Sciatic nerve (tissue), 2 donors: ENCODE measurements at places on chromosomes 2 and 18.

DNA sequence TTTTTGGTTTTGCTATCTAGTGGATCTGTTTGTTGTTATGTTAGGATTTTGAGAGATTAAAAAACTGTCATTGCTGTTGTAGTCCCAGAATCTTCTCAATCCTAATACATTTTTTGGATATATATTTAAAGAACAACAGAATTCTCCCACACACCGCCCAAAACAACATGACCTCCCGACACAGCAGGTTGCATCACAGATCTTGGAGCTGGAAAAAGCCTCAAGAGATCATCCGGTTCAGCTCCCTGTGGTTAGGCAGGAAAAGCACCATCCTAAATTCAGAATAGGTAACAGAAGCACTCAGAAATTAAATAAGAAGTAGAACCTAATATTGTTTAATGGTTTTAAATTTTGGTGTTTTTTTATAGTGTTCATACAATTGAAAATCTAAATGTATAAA lies 251.4 kb upstream of the STON1 start:
- DNase-seq = no peak

DNA sequence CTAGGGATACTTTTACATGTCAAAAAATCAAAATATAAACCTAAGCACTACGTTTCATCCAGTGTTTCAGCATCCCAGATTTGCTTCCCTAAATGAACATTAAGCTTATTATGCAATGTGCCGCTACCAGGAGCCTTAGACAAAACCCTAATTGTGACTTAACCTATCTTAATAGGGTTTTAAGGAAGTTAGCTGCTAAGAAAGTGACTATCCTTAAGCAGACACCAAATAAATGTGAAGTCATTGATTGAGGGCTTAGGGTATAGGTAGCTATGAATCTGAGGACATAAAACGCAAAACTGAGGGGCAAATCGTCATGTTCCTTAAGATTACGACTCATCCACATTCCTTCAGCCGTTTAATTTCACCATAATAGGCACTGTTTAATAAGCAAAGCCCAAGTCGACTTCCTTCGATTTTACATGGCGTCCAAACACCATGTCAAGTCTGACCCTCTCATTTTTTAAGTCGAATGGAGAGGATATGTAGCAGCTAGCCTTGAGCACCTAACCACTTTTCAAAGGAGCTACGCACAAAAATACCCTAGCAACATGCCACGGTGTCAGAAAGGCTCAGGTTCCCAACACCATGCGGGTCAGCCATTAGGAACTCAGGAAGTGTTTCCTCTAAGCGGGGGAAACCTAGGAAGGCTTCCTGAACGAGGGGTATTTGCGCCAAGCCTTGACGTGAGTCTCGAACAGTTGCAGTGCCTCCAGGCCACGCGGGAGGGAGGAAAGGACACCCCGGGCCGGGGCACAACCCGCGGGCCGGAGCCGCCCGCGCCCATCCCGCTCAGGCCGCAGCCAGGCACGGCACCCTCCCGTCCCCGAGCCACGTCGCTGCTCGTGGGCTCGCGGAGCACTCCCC lies 1.0 kb downstream of the HDLBP start:
- DNase-seq = no peak

GRCh38 chr18:2150566-2150965 lies 420.7 kb downstream of the METTL4 start:
- no peak for DNase-seq

DNA sequence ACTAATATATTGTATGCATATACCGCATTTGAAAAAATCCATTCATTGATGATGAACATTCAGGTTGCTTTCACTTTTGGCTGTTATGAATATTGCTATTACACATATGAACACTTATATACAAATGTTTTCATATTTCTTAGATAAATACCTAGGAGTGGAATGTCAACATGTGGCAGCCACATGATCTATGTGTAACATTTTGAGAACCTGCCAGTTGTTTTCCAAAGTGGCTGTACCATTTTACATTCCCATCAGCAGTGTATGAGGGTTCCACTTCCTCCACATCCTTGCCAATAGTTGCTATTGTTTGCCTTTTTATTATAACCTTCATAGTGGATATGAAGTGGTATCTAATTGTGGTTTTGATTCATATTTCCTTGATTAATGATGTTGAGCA lies 40.5 kb downstream of the CCDC85A start:
- no peak for DNase-seq

GRCh38 chr2:47257946-47258348 lies 102.8 kb upstream of the STPG4 start:
- DNase-seq = no peak

DNA sequence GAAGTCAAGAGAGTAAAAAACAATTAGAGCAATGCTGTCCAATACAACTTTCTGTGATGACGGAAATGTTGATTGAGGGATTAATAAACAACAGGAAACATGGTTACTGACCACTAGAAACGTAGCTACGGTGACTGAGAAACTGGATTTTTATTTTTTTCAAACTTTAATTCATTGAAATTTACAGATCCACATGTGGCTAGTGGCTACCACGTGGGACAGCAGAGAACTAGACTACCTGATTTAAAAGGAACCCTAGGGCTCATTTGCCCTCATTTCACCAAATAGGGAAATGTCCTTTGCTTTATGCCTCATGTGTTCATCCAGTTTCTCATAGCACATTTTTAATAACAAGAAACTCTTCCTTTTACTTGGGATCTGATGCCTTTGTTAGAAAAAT lies 413.0 kb downstream of the TGIF1 start:
- no peak for DNase-seq
